ENCODE measurements at places on chromosomes 1 and 21.

- no peak for DNase-seq
Observed at GRCh38 chr1:14452551-14452950, 145.9 kb upstream of the KAZN start.

DNA sequence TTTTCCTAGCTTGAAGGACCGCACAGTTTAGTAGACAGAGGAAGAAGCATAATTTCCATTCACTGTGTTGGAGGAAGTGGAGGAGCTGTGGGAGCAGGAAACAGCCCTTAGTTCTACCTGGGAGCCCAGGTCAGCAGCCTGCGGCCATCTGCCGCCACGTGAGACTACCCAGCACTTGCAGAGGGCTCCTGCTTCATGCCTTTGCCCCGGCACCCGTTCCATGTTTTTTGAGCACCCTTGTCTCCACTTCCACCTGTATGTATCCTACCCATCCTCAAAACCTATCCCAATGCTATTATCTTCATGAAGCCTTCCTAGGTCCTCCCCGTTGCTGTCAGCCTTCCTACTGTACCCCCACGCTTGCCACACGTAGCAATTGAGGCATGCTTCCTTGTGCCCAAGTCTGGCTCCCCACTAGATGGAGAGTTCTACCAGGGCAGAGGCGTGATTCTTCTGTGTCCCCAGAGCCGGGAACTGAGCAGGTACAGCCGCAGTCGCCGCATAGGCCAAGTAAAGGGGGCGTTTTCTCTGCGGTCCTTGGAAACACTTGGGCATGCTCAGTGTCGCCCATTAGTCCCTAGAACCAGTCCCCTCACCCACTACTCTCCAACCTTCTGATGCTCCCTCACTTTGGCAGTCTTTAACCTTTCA lies 1.9 kb downstream of the SLC6A9 start:
- no peak for DNase-seq

GRCh38 chr1:229169399-229169798 lies 101.5 kb upstream of the RAB4A start:
- no peak for DNase-seq

- no peak for DNase-seq
Observed at GRCh38 chr1:61636814-61637213, 88.1 kb downstream of the TM2D1 start.

DNA sequence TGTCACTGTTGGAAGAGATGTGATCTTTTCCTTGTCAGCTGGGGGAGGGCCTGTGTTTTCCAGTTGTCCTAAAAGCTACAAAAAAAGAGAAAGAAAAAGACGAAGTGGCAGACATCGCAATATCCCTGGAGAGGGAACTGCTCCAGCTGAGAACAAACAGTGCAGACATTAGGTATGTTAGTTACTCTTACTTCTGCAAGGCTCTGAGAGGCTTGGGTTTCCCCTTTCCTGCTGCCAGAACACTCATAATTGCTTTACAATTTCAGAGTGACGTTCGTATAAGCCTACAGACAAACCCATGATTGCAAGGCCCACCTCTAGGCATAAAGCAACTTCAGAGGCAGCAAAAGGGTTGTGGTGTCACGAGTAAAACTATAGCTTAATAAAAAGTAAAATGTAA lies 31.1 kb downstream of the CD160 start:
- DNase-seq: no peak

DNA sequence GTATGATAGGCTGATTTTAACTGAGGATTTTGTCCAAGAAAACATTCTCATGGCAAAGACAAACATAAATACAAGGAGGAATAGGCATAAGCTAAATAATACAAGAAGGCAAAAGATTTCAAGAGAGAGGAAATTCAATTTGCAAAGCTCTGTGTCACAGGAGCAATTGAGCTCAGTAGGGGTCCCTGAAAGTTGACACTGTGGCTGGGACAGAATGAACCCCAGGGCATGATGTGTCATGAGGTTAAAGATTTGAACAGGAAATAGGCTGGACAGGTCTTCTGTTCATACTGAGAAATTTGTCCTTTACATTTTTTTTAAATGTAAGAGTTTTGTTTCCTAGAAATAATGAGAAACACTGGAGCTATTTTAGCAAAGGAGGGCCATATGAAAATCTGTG lies 555.4 kb upstream of the NEGR1 start:
- DNase-seq: no peak

DNA sequence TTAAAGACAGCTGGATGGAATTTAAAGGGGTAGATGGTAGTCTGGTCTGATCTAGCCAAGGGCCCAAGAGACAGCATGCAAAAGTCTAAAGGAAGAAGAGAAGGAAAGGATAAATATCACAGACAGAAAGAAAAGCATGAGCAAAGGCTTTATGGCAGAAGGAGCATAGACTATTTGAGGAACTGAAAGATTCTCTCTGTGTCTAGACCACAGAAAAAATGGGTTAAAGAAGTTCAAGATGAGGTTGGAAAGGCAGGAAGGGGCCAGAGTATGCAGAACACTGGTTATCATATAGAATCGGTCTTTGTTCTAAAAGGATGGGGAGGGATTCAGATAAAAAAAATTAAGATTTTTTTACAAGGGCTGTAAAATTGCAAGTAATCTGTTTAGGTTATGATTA lies 136.8 kb upstream of the SGIP1 start:
- no peak for DNase-seq

DNA sequence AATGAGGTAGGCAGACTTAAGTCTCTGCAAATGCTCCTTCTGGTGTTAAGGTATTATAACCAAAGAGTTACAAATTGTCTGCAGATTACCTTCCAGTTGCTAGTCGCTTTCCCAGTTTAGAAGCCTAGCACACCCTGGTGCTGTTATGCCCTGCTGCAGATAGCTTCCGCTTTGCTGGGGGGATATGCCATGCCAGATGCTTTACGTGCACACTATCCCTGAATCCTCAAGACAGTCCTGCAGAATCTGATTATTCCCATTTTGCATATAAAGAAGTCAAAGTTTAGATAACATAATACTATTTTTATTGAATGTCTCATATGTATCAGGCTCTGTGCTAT lies 166.5 kb downstream of the DHRS3 start:
- no peak for DNase-seq

- DNase-seq: no peak
Observed at GRCh38 chr1:47797575-47797974, 199.6 kb downstream of the TRABD2B start.

- DNase-seq: no peak
Observed at GRCh38 chr1:17655169-17655568, 100.0 kb upstream of the ACTL8 start.

DNA sequence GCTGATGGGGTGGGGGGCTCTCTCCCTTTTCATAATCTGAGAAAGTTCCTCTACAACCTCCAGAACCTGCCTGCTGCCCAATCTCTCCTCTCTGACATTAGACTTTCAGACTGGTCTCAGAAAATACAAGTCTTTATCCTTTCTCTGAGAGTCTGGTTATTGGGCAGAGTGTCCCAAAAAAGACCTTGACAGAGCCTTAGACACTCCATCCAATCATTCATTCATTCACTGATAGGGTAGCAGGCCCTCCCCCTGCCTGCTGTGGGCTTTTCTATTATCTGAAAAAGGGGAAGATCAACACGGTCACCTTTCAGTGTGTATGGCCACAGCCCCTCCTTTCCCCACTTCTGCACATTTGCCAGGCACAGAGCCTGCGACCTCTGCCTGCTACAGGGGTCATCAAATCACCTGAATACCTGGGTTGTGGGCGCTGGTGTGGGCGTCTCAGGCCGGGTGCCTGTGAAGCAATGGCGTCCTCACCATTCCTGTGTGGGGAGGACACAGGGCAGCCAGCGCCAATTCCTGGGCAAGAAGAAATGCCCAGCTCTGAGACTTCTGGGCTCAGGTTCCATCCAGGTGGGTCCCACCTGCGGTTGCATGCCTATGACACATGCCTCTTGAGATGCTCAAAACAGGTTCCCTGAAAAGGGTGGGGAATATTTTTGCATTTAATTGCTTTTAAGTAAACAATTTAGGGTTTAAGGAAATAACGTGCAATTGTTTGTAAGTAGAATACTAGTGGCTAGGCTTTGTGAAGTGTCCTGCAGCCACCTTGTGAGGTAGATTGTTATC lies 52.8 kb downstream of the ELK4 start:
- no peak for DNase-seq

DNA sequence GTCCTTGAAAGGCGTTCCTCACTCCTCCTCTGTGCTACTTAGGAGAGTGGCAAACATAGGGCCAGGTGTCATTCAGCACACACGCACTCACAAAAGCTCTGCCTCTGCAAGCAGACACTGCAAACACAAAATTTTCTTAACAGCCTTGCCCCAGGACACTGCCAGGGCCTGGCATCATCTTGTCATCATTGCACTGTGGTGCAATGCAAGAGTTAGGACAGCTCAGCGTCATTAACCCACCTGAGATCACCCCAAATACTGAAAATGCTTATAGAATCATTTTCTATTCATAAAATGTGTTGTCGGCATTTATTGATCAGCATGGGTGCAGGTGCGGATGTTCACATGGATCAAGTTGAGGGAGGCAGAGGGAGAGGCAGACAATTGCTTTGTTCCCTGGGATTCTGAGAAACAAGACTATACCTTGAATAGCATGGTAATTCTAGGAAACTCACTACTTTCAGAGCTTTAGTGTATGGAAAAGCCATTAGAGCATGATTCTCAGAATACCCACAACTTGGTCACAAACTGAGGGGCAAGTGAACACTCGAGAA lies 3.0 kb downstream of the ADAM30 start:
- DNase-seq: no peak

- DNase-seq: no peak
Observed at GRCh38 chr1:54347955-54348699, 58.1 kb downstream of the SSBP3 start.

DNA sequence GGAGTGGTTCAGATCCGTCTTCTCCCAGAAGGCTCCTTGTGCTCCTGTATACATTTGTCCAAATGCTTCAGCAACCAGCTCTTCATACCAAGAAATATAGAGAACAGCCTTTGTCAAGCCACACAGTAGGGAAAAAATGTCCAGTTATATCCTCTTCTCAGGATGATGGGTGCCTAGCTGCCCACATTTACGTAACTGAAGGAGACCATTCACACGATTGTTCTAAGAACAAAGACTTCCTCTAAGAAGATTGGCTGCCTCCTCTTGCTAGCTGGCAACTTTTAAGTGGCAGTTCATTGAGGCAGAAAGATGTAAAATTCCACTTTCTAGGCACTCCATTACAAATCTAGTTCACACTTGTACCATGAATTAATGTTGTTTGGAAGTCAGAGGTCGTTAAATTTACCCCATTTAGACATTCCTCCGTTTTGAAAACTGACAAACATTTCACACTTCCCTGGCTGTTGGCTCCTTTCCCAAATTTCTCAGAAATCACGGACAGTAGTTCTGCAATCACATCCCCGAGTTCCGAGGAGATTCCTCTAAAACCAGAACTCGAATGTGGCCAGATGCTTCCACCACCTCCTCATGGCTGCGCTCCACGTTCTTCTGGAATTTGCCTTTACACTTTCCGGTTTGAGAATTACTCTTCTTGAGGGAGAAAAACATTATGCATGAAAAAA lies 45.6 kb upstream of the CSF1 start:
- DNase-seq: no peak

DNA sequence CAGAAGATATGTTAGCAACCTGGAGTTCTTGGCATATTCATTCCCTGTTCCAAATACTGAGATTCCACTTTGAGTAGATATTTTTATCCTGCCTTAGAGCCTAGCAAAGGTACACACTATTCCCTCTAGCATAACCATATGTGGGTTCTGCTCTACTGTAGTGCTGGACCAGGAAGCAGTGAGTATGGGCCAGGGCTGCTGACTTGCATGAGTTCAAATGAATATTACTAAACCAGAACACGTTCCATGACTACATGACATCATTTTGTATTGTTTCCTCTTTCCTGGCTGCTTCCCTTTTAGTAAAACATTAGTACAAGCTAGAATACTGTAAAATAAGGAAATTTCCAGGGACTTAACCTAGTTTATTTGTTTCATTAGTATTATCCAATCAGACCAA lies 41.1 kb downstream of the TNFSF18 start:
- DNase-seq: no peak

DNA sequence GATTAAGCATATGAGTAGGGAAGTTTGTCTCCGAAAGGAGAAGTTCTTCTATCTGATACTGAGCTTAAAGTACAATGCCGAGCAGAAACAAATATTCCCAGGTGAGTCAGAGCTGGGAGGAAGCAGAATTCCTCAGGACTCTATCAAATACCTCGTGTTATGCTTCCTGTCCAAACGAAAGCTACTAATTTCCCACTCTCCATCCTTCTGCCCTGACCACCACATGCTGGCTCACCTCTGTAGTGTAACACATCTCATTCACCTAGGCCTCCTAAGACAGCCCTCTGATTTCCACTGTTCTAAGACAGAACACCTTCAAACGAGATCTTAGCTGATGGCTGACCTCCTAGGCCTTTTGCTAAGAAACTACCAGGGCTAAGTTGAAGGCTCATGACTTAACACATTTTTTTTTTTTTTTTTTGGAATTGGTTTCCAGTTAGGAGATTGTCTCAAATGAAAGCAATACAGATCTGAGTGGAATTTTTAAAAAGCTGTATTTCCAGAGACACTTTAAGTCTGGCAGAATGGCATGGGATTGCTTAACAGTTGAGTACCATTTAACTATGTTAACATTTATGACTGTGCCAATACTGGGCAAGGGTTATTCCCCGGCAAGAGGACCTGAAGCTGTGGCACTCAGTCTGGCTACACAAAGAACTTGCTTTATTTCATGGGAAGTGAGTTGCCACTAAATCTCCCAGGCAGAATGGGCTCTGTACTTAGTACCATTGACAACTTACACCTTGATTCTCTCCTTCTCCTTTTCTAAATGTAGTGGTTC lies 583.4 kb downstream of the DPYD start:
- no peak for DNase-seq

- DNase-seq: no peak
Observed at GRCh38 chr1:228066416-228066815, 16.1 kb upstream of the ARF1 start.

DNA sequence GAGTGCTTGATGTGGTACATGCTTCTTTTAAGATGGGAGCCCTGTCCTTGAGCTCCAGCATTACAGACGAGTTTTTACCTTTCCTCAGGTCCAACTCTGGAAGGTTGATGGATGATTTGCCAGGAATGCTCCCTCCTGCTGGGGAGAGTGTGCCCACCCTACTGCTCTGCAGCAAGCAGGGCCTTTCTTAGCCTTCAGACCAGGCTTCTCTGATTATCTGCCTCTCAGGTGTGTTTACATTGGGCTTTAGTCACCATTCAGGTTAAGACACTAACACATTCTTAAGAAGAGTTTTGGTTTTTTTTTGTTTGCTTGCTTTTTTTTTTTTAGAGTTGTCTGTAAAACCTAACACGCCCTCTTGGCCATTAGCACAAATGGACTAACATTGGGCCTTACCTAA lies 301.8 kb downstream of the KCNT2 start:
- DNase-seq: no peak

DNA sequence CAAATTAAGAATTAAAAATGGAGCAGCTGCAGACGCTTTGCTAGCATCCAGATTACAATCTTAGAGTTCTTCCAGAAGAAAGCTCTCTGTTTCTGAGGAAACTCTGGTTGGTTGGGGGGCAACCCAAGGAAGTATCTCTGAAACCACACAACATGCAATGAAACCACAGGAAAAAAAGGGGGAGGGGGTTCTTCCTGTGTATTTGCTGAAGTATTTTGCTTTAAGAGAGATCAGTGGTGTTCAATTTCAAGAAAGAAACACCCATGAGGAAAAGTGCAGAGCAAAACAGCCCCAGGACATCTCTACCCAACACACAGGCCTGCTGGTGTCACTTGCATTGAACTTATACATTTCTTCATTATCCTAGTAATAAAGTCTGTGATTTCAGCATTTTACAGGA lies 19.7 kb upstream of the TIAM1 start:
- DNase-seq: no peak

GRCh38 chr1:244634546-244634945 lies 18.4 kb upstream of the DESI2 start:
- DNase-seq: no peak

GRCh38 chr1:202227997-202228401 lies 34.4 kb downstream of the LGR6 start:
- DNase-seq: no peak

- no peak for DNase-seq
Observed at GRCh38 chr1:116902723-116903383, 6.9 kb upstream of the PTGFRN start.
